ENCODE measurements at places on chromosomes 6 and 20.

GRCh38 chr20:19947611-19948264 is 69.4 kb upstream of the NAA20 start:
- DNase-seq = peak; percentile 30

GRCh38 chr6:63530182-63530581 is 42.1 kb upstream of the LOC128125822 start:
- no peak for DNase-seq

DNA sequence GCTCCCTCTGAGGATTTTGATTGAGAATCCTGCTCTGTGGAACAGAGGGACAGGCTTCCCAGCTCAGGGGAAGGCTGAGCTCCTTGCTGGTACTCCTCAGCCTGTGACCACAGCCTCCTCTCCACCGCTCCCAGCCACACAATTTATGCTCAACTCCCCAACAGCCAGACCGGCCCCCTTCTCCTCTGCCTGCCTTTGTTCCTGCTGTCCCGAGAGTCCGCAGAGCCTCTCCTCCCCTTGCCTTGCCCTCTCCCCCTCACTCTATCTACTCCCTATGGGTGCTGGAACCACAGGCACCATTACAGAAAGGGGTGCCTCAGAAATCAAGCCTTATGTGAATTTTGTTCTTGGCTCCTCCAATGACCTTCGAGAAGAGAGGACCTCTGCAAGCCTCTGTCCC is 15.9 kb downstream of the MAP1LC3A start:
- DNase-seq = no peak

GRCh38 chr20:4073852-4074741 is 58.7 kb upstream of the RNF24 start:
- DNase-seq = no peak

- no peak for DNase-seq
Observed at GRCh38 chr6:127402890-127403617, 56.1 kb downstream of the KIAA0408 start.

- DNase-seq = no peak
Observed at GRCh38 chr6:23228439-23229024, 659.2 kb downstream of the HDGFL1 start.

DNA sequence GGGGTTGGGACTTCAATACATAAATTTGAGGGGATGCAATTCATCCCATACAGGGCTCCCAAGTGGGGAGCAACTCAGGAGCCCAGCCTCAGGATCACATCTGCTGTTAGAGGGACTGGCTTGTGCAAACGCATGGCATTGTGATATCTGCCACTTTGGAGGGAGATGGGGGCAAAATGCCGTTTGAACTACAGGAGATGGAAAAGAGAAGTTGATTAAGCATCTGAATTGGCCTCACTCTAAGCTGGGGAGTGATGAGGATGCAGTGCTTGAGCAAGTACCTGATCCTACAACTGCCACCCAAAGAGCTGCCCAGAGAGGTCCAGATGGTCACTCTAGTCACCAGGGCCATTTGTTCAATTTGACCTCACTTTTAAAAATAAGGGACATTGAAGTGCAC is 2.0 kb downstream of the LY86 start:
- DNase-seq = no peak

DNA sequence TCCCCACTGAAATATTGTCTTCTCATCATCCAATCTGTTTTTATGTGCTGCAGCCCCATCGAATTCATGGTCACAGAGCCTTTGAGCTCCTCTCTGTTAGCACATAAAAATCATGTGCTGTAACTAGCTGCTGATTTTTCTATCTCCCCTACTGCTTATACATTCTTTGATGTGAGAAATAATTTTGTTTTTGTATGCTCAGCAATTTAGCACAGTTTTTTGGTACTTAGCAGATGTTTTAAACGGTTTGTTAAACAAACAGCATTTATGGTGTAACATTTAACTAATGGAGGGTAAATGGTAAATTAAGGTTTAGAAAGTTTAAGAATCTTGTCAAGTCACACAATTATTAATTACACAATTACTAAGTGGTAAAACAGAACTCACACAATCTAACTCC is 131.8 kb upstream of the C6orf118 start:
- no peak for DNase-seq

GRCh38 chr20:63835021-63835858 is 4.2 kb upstream of the ZBTB46 start:
- DNase-seq = peak; percentile 90

GRCh38 chr20:64115171-64115911 is 8.0 kb upstream of the NPBWR2 start:
- DNase-seq = no peak

- no peak for DNase-seq
Observed at GRCh38 chr6:34584694-34585093, 28.6 kb upstream of the SPDEF start.

GRCh38 chr6:132812756-132813172 is 1.6 kb upstream of the RPS12 start:
- DNase-seq = no peak

DNA sequence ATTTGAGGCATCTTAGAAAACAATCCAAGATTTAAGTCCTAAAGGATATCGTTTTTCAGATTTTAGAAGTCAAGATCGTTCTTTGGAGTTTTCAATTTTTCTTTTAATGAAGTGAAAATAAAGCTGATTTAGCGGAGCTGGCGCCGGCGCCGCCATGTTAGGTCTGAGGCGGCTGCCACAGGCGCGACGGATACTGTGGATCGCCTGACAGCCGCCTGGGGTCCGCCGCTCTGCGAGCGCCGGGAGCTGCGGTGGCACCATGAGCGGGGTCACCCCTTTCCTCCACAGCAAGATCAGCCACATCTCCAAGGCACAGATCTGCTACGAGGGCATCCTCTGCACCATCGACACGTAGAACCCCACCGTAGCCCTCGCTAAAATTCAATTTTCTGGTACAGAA is 247.2 kb downstream of the GJA1 start:
- no peak for DNase-seq

GRCh38 chr20:59017493-59018231 is 1.6 kb upstream of the TUBB1 start:
- DNase-seq = no peak

- DNase-seq = no peak
Observed at GRCh38 chr6:71203206-71203605, 85.4 kb upstream of the OGFRL1 start.

DNA sequence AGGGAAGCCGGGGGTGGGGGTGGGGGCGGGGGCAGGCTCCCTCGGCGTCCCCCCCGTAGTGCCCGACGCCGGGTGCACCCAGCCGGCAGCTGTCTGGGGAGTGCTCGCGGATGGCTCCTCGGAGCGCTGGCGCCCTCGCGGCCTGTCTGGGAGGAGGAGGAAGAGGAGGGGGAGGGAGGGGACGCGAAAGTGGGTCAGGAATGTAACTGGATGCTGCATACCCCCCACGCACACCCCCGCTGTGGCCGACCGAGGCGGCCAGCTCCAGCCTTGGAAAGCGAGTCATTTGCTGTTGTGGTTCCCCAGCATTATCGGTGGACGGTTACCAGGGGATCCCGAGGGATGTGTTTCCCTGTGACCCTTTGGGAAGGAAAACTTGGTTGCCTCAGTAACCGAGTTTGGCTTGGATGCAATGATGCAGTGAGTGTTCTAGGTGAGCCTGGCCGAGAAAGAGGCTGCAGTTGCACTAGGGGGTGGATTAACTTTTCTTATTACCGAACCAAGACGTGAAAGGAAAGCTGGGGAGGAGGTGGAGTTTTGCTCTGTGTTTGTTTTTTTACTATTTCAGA is 55.2 kb upstream of the RREB1 start:
- peak; percentile 70 for DNase-seq

DNA sequence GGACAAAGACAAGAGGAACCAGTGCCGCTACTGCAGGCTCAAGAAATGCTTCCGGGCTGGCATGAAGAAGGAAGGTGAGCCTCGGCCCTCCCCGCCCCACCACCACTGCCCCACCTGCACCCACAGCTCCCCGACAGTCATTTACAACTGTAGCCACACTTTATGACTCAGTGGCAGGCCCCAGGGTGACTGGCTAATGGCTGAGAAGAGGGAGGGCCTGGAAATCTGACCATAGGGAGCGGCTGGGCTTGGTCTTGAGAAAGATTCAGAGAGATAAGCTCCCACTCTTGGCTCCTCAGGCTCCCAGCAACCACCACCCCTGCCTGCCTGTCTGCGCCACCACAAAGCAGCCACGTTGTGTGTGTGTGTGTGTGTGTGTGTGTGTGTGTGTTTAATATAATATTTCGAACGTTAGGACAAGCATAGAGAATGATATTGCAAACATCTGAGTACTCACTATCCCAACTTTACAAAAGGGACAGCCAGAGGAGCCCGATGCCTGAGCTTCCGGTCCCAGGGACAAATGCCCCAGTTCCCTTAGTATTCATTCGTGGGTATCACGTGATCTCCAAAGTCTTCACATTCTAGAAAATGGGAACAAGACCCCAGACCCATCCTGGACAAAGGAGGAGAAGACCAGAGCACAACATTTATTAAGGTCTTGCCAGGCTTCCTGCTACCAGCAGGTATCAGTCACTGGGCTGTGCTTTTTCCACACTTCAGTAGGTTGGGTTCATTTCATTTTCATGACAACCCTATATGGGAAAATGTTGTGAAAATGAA is 52.1 kb downstream of the HNF4A start:
- DNase-seq = no peak

DNA sequence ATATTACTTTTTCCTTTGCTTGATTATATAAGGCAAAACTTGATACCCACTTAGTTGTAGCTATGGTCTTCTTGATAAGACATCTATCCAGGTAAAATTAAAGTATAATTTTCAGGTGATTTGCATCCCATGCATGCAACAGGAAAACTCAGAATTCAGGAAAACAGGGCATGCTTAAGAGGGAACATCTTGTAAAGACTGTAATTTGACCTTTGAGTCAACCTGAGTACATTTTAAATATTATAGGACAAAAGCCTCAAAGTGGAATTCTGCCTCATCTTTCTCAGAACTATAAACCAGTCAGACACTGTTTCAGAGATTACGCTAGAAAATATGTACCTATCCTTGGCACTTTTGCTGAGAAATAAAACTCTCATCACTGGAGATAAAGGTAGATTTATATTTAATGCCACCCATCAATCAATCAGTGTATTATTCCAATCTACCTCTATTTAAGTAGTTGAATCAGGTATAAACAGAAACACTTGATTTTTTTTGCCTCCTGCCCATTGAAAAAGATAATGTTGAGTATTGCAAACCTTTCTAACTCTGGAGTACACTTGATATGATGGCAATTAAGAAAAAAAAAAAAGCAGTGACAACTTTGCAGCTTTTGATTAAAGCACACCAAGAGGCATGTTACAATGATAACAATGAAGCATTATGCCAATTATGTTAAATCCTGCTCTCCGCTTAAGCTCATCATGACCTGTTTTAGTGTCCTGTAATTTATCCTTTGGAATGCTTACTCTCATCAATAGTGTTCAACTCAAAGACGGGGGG is 2.8 kb downstream of the CITED2 start:
- DNase-seq = no peak

GRCh38 chr20:52768694-52769093 is 203.5 kb upstream of the TSHZ2 start:
- DNase-seq = no peak

GRCh38 chr6:43541774-43542471 is 25.0 kb downstream of the POLR1C start:
- no peak for DNase-seq

DNA sequence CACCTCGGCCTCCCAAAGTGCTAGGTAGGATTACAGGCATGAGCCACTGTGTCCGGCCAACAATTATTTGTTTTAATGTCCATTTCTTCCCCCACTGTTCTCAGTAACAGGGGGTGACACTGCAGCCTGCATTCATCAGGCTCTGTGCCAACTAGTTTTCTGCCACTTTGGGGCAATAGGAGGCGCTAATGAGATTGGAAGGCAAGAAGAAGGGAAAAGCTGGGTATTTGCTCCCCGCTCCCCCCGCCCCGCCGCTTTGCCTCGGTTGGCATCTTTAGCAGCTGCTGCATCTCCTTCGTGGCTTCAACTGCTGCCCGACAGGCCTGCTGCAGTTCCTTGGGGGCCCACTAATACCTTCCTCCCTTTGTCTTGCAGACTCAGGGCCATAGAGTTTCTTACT is 35.0 kb upstream of the MDGA1 start:
- no peak for DNase-seq

DNA sequence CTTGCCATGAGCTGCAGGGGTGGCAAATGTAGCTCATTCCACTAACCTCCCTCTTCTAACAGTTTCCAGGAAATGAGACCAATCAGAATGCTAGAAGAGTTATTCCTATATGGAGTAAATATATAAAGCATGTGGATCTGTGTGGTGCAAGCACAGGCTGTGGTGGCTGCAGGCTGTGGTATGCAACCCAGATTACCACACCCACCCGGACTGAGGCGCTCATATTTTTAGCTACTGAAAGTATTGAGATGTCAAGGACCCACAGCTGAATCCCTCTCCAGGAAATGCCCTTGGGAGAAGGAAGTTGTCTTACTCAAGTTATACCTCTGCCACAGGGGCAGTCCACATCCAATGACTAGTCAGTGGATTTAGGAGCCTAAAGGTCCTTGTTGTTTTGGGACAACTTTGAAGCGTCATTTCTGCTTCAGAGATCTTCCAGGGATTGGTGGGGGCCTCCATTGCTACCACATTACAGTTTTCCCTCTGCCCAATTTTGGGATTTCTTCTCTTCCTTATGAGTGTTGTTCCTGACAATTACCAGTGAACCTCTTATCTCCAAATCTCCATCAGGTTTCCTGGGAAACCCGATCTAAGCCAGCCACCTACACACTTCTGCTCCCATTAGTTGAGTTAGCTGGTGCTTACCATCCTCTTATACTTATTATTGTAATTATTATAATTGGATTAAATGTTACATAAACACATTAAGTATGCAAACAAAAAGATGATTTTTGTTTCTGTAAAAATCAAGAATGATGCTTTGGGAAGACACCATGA is 12.1 kb upstream of the REPS1 start:
- no peak for DNase-seq

DNA sequence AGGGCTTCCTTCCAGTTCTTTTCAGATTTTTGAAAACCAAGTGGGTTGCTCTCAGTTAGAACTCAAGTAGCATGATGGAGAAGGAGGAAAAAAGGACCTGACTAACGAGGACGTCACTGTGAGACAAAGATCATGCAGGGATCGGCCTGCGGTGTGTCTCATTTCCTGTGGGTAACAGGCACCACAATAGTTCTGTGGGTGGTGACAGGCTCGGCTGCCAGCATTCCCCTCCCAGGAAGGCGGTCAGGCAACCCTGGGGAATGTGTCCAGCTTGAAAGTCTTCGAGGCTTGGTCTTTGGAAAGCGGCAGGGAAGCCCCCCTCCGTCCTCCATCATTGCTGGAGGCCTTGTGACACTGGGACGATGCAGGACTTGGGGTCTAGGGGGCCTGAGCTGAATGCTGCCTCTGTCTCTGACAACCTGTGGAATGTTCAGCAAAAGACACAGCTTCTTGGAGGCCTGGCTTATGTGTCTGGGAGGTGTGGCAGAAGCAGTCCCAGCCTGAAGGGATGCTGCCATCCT is 121.0 kb downstream of the BCAS1 start:
- DNase-seq = peak; percentile 82

DNA sequence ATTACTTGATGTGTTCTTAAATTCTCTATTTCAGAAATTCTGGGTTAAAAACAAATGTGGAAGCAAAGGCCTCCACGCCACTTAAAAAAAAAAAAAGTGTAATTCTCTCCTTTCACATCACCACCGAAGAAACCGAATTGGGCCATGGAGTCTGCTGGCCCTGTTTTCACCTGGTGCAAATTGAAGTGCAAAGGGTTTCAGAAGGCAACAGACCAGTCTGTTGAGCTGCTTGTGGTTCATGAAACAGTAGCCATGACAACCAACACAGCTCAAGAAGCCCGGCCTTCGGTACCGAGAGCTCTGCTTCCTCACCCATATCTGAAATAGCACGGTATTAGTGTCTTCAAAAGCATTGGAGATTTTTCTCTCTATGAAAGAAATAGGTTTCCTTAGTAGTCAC is 63.1 kb downstream of the GMPR start:
- no peak for DNase-seq

Data from muscle of back (tissue), 13 donors.